ENCODE measurements at places on chromosomes 3 and 15.

DNA sequence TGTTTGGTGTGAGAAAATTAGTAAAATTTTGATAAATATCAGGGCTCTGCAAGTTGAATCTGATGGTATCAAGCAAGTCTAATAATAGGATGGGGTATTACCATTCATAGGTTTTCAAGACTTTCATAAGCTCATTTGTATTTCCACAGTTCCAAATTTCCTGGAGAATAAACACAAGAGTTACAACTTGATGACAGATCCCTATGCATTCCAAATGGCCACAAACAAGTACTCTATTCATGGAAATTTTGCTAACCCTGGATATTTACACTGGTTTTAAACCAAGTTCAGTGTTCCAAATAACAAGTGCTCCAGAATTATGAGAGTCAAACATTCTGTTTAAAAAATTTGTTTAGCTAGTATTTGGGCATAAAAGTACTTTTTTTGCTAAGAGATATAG lies 75.0 kb upstream of the CNTN6 start:
- DNase-seq, result no peak

DNA sequence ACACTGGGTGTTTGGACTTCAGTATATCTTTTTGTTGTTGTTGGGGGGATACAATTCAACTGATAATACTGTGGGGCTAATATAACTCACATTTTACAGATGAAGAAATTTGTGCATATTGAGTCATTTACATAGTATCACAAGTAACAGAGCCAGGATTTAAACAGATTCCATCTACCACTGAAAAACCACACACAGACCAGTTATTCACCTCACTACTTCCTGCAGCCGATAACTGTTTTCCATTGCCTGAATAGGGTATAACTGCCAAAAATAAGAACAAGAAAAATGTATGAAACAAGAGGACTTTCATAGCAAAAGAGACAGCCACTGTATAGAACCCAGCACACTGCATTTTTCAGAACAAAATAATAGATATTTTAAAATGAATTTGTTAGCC lies 215.8 kb upstream of the CNTN6 start:
- no peak for DNase-seq

DNA sequence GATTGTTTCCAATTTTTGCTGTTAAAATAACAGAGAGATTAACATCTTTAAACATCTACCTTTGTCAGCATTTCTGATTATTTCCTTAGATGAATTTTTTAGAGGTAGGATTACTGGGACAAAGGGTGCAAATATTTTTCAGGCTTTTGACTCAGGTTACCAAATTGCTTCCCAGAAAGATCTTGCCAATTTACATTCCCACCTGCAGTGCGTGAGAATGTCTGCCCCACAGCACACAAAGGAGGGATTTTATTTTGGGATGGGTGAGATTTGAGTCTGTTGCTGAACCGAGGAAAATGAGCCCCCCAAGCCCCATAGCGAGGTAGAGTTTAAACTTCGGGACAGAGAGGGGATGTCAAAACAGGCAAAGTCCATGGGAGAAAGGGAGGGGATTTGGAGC lies 25.9 kb upstream of the RNU6-1 start:
- DNase-seq, result no peak

DNA sequence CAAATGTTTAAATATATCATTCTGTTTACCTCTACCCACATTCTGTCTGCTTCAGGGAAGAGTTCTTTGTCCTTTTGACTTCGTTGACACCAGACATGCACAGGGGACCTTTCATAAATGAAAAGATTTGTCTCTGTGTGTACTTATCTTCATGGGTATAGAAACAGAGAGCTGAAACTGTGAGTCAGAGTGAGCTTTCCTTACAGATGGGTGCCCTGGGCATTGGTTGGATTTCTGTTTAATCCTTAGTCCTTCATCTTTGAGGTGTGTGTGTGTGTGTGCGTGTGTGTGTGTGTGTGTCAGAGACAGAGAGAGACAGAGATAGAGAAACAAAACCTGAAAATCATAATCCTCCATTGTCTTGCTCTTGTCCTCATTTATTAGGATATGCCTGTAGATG lies 517.4 kb downstream of the TUSC7 start:
- no peak for DNase-seq

- no peak for DNase-seq
Observed at GRCh38 chr3:83035704-83036010, 1274.2 kb upstream of the GBE1 start.

DNA sequence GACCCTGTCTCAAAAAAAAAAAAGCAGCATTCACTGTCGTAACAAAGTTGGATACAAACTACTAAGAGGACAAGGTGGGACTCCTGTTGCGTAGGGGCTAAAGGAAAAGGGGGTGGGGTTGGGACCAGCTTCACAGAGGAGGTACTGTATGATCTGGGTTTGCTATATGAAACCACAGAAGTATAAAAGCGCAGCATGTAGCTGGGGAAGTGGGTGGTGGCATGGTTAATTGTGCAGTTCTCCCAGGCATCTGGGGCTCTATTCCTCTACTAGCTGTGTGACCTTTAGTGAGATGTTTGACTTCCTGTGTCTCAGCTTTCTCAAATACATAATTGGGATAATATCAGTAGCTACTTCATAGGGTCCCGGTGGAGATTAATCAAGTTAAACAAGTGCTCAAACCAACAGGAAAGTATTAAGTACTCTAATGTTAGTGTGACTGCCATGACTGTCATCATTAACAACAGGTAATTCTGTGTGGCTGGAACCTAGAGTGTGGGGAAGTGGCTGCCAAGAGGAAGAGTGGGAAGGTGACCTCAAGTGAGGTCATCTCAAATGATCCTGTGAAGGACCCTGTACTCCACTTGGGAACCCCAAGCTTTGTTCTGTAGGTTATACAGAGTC lies 11.5 kb downstream of the PARP16 start:
- DNase-seq, result no peak

DNA sequence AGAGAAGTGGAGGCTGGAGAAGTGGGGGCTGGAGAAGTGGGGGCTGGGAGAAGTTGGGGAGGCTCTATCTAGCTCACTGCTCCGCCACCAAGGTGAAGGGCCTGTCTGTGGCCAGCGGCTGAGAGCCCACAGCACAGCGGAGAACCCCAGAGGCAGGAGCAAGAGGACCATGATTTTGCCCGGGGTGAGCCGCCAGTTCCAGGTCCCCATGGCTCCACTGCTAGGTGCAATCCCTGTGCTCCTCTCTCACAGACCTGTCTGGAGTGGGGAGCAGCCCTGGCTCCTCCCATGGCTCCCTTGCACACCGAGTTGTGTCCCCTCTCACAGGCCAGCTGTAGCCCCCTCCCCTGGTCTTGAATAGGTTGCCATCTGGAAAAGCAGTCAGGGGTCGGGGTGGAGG lies 4.7 kb upstream of the NRROS start:
- no peak for DNase-seq

- DNase-seq, result no peak
Observed at GRCh38 chr15:36595611-36596010, 16.2 kb downstream of the CDIN1 start.

- no peak for DNase-seq
Observed at GRCh38 chr3:180335050-180335449, 266.9 kb upstream of the TTC14 start.

GRCh38 chr15:100495861-100496260 lies 32.9 kb downstream of the CERS3 start:
- no peak for DNase-seq

DNA sequence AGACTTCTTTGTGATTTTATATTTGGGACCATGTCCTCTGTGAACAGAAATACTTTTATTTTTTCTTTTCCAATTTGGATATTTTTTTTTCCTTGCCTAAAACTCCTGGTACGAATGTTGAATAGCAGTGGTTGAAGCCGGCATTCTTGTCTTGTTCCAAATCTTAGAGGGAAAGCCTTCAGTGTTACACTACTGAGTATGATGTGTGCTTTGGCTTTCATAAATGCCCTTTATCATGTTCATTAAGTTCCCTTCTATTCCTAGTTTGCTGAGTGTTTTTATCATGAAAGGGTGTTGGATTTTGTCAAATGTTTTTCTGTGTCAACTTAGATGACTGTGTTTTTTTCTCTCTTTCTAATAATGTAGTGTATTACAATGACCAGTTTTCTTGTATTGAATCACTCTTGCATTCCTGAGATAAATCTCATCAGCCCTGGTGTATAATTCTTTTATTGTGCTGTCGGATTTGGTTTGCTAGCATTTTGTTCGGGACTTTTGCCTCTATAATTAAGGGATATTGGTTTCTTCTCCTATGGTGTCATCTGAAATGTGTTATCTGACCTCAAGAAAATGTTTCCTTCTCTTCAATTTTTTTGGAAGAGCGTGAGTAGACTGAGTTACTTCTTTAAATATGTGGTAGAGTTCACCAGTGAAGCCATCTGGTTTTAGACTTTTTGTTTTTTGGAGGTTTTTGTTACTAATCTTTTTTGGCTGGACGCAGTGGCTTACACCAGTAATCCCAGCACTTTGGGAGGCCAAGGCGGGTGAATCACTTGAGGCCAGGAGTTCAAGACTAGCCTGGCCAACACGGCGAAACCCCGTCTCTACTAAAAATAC lies 33.3 kb downstream of the MAP1A start:
- no peak for DNase-seq

GRCh38 chr3:32508711-32509110 lies 6.1 kb upstream of the CMTM6 start:
- DNase-seq, result no peak

- no peak for DNase-seq
Observed at GRCh38 chr3:42451546-42452230, 41.3 kb upstream of the LYZL4 start.

- DNase-seq, result no peak
Observed at GRCh38 chr15:39804026-39804425, 21.4 kb upstream of the FSIP1 start.

- DNase-seq, result no peak
Observed at GRCh38 chr3:45557471-45557870, 37.1 kb upstream of the LIMD1 start.

- DNase-seq, result no peak
Observed at GRCh38 chr3:127710155-127710941, 37.6 kb downstream of the ABTB1 start.

GRCh38 chr3:51280176-51280575 lies 104.9 kb upstream of the MANF start:
- no peak for DNase-seq

- no peak for DNase-seq
Observed at GRCh38 chr15:82943176-82943575, 9.3 kb downstream of the HOMER2 start.

- DNase-seq, result no peak
Observed at GRCh38 chr15:89112341-89112971, 24.2 kb downstream of the ABHD2 start.

GRCh38 chr3:42263354-42264346 lies 2.3 kb downstream of the CCK start:
- DNase-seq, result no peak

DNA sequence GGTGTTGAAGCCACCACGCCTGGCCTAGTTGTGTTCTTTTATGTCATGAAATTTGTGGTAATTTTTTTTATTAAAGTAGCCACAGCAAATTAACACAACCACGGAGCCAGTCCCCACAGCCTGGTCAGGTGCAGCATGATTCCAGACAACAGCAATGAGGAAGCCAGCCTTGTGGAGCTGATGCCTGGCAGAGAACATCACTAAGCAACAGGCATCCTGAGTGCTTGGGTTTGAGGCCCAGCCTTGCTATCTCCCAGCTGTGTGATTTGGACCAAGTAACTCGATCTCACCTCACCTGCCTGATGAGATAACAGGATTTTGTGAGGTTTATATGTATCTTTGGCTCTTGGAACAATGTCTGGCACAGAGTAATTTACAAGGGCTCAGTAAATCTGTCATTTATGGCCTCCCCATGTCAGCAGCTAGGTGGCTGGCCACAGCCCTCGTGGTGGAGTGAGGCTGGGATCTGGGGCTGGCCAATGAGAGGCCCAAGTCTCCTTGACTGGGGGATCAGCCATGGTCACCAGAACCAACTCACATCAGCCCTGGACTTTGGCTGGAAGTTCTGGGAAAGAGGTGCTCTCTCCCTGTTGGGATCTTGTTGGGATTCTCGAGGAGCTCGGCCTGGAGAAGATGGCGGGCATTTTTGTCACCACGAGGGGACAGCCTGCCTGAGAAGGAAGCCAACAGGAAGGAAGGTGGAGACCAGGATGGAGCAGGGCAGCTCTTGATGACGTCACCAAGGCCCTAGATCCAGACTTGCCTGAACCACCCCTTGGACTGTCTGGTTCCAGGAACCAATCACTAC lies 22.8 kb upstream of the FLNB start:
- DNase-seq, result no peak

GRCh38 chr3:119762876-119763275 lies 19.0 kb upstream of the NR1I2 start:
- DNase-seq, result no peak

GRCh38 chr3:85790445-85791030 lies 831.7 kb downstream of the CADM2 start:
- no peak for DNase-seq

GRCh38 chr3:791442-791841 lies 301.4 kb upstream of the CNTN6 start:
- no peak for DNase-seq

All from GM12891 (cell line).